ENCODE measurements at places on chromosomes 11 and 22.

GRCh38 chr11:28346721-28347120 is 238.5 kb downstream of the METTL15 start:
- DNase-seq = no peak

DNA sequence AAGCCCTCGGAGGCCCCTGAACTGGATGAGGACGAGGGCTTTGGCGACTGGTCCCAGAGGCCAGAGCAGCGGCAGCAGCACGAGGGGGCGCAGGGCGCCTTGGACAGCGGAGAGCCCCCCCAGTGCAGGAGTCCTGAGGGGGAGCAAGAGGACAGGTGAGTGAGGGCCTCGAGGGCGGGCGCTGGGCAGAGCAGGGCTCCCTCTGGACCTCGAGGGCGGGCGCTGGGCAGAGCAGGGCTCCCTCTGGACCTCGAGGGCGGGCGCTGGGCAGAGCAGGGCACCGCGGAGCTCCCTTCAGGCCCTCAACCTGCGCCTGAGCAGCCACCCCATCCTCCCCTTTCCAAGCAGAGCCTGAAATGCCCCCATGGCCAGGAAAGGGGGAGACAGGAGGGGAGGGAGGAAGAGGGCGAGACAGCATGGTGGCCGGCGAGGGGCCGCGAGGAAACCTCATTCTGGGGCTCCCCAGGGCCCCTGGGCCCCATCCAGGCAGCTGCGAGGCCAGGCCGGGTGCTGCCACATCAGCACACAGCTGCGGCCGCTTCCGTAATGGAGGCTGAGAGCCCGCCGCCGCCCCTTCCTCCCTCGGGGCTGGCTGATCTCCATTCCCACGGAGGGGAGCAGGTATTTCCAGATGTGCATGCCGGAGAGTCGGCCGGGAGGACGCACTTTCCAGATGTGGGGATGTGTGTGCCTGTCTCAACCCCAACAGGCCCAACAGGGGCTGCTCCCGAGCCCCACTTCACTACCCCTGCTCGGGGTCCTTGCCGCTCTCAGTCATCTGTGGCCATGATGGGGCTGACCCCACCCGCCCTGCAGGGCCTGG is 10.0 kb downstream of the PRR33 start:
- no peak for DNase-seq

DNA sequence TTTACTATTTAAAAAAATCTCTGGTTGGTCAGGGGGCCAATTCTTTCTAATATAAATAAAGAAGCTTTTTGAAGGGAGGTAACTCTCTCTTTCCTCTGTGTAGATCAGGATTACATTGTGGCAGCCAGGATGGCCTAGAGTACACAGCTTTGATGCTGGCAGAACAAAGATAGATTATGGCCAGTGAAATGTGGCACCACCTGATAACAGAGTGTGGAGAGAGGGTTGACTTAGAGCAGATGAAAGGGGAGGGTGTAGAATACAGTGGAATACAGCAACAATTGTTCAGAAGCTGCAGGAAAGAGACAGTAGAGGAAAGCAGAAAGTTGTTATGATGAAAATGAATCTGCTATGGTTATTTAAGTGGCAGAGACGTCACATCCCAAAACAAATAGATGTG is 99.0 kb downstream of the FAR1 start:
- no peak for DNase-seq

DNA sequence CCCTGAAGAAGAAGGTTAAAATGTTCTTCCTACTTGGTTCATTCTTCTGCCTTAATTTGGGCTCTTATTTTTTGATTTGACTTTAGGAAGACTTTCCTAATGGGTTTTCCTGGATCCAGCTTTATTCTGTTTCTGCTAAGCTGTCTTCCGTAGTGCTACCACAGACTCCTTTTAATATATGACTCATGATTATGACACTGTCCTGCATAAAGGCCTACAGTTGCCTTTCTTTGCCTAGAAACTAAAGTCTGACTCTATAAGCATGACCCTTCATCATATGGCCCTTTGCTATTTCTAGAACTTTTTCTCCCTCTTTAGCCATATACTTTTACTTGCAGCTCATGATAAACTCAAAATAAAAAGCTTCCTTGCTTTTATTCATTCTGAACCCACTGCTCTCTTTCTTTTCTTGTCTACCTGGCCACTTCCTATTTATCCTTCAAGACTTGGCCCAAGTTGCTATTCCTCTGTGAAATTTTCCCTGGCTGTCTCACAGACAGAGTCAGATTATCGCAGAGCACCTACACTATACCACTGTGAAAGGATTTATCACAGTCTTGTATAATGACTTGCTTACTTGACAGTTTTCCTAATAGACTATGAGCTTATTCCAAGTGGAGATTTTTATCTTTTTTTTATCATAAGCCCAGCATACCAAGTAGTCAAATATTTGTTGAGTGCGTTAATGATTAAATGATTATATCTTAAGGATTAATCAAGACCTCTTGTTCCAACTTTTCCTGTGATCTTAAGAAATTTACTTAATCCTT is 24.7 kb downstream of the TBCEL start:
- no peak for DNase-seq

DNA sequence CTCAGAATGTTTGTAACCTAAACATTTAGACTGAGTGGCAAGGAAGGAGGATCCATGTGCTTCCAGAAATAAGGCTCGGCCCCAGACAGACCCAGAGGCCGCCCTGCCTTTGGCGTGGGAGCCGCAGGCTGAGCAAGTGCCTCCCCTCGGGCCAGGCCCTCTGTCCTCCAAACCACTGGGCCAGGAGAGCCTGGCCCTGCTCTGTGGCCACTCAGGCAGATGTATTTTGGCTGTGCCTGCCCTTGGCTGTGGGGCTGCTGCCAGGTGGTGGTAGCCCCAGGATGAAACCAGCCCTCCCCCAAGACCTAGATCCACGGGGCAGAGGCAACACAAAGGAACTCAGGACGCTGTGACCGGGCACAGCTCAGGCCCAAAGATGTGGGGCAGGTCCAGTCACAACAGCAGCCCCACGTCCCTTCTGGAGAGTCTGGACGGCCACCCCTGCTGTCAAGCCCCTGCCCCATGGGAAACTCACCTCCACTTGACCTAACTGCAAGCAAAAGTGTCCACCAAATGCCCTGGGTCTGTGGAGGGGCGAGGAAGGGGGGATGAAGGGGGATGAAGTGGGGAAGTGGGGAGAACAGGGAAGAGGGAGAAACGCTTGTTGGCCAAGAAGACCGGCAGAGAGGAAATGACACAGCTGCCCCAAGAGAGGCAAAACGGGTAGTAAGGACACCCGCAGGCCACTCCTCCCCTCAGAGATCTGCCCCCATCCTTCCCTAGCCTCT is 24.0 kb downstream of the PISD start:
- no peak for DNase-seq

- DNase-seq = no peak
Measured at GRCh38 chr11:46347637-46348311, 511 bp downstream of the DGKZ start.
